Activated T-cell treated with anti-CD3 and anti-CD28 coated beads, Interleukin-2, amount 50 U/mL, for 72 hours (primary cell): ENCODE measurements at places on chromosomes 7 and 10.

DNA sequence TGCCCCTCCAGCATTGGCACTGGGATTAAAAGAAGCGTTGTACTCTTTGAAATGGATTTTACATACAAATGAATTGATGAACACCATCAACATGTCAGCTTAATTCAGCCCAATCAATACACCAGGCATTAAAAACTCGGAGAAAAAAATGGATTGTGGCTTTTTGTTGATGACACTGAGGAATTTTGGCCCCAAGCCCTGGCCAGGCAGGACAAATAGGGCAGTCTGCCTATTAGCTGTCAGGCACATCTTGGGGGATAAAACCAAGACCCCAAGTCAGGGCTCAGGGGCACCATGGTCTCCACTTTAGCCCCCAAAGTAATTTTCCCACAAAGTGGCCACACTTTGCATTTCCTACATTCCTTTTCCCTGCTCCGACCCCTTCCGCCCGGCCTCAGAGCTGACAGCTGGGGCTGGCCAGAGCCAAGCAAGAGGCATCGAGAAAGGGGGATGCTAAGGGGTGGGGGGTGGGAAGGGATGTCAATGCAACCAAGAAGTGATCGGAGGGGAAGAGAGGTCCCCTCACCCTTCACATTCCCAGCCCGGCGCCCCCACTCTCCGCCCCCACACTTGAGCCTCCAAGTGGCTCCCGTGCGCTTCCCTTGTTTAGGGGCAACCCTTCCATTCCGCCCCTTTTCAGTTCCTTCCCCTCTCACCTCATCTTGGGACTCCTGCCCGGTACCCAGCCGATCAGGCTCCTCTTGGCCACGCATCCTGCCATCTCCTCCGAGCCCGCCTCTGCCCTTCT, 711 bp downstream of the HIP1 start:
- no peak for DNase-seq

GRCh38 chr7:26375726-26376174, 84.1 kb downstream of the SNX10 start:
- no peak for DNase-seq

- DNase-seq: no peak
These were observed 29.8 kb downstream of the SEM1 start for GRCh38 chr7:96679886-96680285.

DNA sequence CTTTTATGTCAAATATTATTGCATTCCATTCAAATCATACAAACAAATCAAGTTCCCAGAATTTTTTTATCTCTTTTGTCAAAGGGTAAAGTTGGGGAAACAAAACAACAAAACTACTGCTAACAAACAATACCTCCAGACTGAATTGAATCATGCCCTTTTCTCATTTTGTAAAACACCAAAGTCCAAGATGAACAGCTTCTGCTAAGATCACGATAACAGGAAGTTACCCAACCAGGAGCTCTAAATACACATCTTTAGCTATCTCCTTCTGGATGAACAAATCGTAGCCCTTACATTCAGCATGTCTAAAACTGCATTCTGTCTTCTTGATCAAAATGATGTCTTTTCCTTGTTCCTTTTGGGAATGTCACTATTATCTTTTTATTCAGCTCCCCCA, 97.4 kb downstream of the CTTNBP2 start:
- no peak for DNase-seq

GRCh38 chr10:102831322-102832071, 5.7 kb downstream of the CYP17A1 start:
- DNase-seq: no peak

DNA sequence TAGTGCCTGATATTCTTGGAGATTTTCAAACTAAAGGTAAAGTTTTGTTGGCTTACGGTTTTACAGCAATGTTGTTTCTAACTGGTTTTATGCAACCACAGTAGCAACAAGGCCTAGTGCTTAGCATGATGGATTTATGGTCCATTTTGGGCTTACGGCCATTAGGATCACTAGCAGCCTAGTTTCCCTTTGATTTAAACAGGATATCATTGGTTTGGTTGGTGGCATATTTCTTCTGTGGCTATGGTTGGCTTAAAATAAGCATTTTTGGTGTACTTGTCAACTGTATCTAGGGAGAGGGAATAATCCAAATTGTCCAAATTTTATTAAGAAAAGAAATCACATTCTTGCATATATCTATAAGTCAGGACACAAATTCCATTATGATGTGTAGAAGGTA, 194.0 kb downstream of the HDAC9 start:
- DNase-seq: no peak

DNA sequence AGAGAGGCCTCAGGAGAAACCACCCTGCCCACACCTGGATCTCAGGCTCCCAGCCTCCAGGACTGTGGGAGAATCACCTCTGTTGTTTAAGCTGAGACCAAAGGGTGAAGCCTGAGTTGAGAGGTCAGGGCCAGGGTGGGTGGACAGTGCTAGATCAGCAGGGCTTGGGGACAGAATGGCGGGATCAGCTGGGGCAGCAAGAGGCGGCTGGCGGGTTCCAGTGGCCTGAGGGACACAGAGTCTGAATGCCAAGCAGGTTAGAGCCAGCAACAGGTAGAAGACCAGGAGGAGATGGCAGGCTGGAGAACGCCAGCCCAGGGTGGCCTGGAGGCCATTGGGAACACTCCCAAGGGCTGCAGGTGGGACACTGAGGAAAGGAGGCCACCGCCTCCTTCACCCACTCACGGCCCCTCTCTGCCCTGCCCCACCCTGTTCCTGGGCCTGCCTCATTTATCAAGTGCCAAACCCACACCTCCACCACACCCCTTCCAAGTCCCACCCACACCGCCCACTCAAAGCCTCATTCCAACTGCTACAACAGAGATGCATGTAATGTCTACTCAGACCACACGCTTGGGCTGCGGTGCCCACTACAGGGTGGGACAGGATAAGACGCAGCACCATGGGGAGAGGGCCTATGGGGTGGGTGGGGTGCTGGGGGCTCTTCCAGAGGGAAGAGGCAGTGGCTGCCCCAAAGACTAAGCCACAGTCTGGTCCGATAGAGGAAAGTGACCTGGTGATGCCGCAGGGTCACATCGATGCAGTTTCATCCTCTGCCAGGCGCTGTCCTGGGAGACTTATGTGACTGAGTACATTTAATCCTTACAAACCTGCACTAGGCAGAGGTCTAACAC, 173.9 kb downstream of the TNS3 start:
- no peak for DNase-seq

GRCh38 chr7:81929386-81929785, 159.5 kb upstream of the HGF start:
- no peak for DNase-seq

- DNase-seq: peak; percentile 43
These were observed 90.3 kb downstream of the MICALL2 start for GRCh38 chr7:1368682-1369571.

DNA sequence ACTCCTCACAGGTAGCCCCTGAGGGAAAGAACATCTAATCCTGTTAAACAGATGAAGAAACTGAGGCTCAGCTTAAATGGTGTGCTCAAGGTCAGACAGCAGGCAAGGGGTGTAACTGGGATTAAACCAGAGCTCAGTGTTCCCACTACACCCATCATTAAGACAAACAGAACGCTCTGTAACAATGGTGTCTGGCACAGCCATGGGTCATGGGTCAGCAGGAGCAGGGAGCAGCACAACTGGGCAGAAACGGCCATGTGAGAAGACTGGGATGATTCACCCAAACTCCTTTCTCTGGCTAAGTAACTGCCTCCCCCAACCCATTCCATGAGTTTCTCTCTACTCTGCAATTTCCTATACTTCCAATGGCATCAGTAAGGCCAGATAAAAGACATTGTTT, 85.5 kb upstream of the PDE1C start:
- no peak for DNase-seq

GRCh38 chr10:5976512-5977470, 552 bp downstream of the IL15RA start:
- peak; percentile 44 for DNase-seq

DNA sequence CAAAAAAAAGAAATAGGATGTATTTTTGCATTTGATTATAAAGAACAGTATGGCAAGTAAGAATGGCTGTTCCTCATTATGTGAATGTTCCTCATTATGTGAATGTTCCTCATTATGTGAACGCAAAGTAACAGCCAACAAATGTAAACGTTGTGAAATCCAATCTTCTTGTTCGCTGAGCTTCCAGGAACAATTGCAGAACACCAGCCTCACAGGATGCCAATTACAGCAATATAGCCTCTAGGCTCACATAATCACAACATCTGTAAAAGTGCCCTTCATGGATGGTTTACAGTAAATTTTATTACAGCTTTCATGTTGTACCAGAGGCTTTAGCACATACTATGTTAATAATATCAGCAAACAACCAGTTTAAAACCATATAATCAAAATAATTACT, 71.6 kb downstream of the THSD7A start:
- no peak for DNase-seq

- DNase-seq: no peak
These were observed 329.4 kb downstream of the TFEC start for GRCh38 chr7:115701141-115701540.

DNA sequence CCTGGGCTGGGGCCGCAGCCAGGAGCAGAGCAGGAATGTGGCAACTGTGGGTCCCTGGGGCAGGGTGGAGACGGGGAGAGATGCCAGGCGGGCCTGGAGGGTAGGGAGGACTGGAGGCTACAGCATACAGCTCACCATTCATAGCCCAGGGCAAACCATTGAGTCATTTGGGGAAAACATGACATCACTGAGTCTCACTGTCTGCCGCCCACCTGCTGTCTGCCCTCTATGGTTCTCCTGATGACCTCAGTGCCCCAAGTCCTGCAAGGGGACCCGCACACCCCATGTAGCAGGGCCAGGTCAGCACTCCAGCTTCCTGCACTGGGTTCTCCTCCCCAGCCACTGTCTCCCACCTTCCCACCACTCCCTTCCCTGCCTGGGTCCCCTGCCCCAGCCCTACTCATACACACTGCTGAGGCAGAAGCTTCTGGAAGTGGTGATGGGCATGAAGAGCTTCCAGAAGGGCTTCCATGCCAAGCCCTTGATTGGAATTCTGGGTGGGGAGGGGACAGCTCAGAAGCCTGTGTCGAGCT, 10.4 kb downstream of the CHST3 start:
- peak; percentile 69 for DNase-seq

GRCh38 chr10:11355592-11355991, 255.9 kb downstream of the USP6NL start:
- DNase-seq: no peak

GRCh38 chr10:70596110-70596798, 6.3 kb downstream of the PRF1 start:
- no peak for DNase-seq

DNA sequence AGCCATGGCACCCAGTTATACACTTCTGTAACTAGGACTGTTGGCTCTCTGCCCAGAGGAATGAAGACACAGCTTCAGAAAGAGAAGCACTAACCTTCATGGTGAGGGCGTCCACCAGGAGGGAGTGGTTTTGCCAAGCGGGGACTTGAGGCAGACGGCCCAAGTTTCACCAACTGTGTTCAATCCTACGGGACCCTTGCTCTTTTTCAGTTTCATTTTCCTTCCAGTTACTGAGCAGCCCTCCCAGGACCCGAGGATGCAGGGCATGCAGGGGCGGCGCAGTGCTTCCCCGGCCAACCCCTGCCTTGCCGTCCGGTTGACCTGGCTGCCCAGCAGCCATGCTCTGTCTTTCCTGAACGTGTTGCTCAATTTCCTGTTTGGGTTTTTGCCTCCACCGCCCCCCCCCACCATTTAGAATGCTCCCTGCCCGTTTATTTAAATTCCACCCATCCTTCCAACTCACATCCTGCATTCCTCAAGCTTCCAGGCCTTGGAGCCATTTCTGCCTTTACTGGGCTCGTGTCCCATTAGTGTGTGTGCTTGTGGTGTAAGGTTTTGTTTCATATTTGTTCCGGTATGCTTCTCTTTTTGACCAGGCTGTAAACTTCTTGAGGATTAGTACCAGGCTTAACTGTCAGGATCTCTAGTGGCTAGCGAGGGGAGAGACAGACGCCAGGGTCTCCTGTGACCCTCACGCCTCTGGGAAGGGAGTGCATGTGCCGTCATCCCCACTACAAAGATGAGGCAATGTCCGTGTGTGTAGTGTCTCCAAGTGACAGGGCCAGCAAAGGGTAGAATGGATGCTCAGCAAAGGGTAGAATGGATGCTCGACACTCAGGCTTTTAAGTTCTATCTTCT, 31.6 kb downstream of the IL15RA start:
- DNase-seq: no peak

- DNase-seq: no peak
These were observed 9.9 kb downstream of the FAM131B start for GRCh38 chr7:143352531-143353002.
